ENCODE measurements at places on chromosomes 2 and 18. TPM values are rescaled to one million over a fixed set of nuclear protein-coding genes. Genes with fewer than 3 reads are reported as not detected.

- no peak overlapping the region for H3K4me3 ChIP-seq
- no peak overlapping the region for H3K27ac ChIP-seq
- H3K4me1 ChIP-seq = no peaks in the 10 kb centered on the region
- DNase-seq = no peak
Measured at GRCh38 chr2:54015798-54016699, 45.3 kb upstream of the PSME4 start.

- no peak for DNase-seq
- no peaks in the 10 kb centered on the region for H3K36me3 ChIP-seq
- peaks cover 40% of the 10 kb centered on the region for H3K27me3 ChIP-seq
Measured at GRCh38 chr2:120445449-120446143, 99.7 kb downstream of the INHBB start.

GRCh38 chr18:21115519-21116411 is 4.2 kb upstream of the ROCK1 start:
- H3K27ac ChIP-seq = no peak overlapping the region
- H3K36me3 ChIP-seq = no peaks in the 10 kb centered on the region
- H3K4me1 ChIP-seq = peaks cover 5% of the 10 kb centered on the region
- no peak overlapping the region for H3K4me3 ChIP-seq
- H3K27me3 ChIP-seq = 0 out of 2 replicates have a peak, but pooled peaks cover 2% of the 10 kb centered on the region
- no peak for DNase-seq

Gene CCDC178
- total RNA-seq = not detected

- no peaks in the 10 kb centered on the region for H3K27me3 ChIP-seq
- H3K4me3 ChIP-seq = no peak overlapping the region
- no peak for DNase-seq
- H3K36me3 ChIP-seq = no peaks in the 10 kb centered on the region
- H3K4me1 ChIP-seq = no peaks in the 10 kb centered on the region
Measured at GRCh38 chr2:27164960-27165763, 16.4 kb downstream of the TCF23 start.

- no peaks in the 10 kb centered on the region for H3K27me3 ChIP-seq
- peaks cover 2% of the 10 kb centered on the region for H3K4me1 ChIP-seq
- peak; percentile 19 for DNase-seq
Measured at GRCh38 chr2:7044253-7045250, 127.3 kb downstream of the RNF144A start.

GRCh38 chr2:120075545-120075944 is 62.7 kb downstream of the EPB41L5 start:
- H3K4me3 ChIP-seq = no peak overlapping the region
- H3K4me1 ChIP-seq = no peaks in the 10 kb centered on the region
- H3K36me3 ChIP-seq = no peaks in the 10 kb centered on the region
- no peaks in the 10 kb centered on the region for H3K27me3 ChIP-seq
- no peak overlapping the region for H3K27ac ChIP-seq

GRCh38 chr18:43350176-43350575 is 72.9 kb upstream of the SYT4 start:
- no peak for DNase-seq
- no peaks in the 10 kb centered on the region for H3K36me3 ChIP-seq
- H3K27me3 ChIP-seq = no peaks in the 10 kb centered on the region
- H3K4me1 ChIP-seq = no peaks in the 10 kb centered on the region

Data from H1 (cell line).